ENCODE measurements at places on chromosomes 7 and 10.

DNA sequence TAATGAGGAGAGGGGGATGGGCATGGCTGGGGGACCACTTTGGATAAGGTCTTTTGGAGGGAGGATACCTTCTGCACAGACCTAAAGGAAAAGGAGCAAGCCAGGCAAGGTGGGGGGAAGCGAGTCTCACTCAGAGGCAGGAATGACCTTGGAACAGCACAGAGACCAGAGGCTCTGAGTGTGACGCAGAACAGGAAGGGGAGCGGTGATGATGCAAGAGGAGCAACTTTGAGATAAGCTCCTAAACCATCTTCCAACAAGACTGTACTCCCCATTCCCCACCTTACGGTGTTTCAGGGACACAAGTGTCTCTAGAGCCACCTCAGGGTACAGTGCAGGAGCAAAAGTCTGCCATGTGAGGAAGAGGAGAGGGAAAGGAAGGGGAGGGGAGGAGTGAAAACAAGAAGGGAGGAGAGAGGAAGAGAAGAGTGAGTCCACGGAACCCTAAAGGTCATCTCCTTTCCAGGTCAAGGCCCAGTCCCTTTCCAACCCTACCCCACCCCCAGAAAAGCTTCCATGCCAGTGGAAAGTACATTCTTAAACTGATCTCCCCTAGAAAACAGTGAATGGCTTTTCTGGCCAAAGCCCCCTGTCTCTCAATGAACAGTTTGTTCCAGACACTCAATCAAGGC is 54.1 kb downstream of the JAZF1 start:
- DNase-seq = no peak

- DNase-seq = no peak
Measured at GRCh38 chr7:134856091-134856490, 76.7 kb downstream of the CALD1 start.

GRCh38 chr10:113438652-113439051 is 114.2 kb upstream of the HABP2 start:
- DNase-seq = no peak

DNA sequence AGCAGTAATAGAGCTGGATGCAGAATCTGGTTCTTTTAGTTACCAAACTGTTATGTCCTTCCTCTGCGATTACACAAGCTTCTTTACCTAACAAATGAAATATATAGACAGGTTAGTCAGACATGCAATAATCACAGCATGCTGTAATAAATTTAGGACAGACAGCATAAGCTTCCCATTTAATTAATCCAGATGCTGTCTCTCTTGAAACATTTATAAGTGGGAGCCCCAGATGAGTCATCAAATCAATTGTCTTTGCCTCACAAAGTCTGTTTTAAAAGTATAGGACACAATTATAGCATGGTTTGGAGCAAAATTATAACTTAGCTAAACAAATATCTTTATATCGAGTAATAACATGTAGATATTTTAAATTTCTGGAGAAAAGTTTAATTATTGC is 1.6 kb downstream of the CDNF start:
- no peak for DNase-seq

GRCh38 chr10:3452173-3452626 is 279.6 kb upstream of the PITRM1 start:
- no peak for DNase-seq

GRCh38 chr10:58921421-58921855 is 255.0 kb upstream of the PHYHIPL start:
- DNase-seq = no peak

DNA sequence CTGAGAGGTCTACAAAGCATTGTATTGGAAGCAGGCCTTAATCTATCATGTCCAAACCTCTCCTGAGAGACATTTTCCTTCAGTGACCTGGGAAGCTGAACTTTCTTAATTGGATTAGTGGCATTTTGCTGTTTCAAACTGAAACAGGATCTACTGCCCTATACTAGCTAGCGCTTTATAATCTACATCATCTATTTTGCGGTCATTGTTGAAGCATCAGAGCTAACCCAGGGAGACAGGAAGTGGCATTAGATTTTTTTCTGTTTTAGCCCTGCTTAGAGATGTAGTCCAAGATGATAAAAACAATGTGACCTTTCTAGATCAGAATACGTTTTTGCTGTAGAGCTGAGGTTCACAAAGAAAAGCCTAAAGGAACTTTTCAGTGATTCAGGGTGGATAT is 147.4 kb upstream of the AGR3 start:
- no peak for DNase-seq

DNA sequence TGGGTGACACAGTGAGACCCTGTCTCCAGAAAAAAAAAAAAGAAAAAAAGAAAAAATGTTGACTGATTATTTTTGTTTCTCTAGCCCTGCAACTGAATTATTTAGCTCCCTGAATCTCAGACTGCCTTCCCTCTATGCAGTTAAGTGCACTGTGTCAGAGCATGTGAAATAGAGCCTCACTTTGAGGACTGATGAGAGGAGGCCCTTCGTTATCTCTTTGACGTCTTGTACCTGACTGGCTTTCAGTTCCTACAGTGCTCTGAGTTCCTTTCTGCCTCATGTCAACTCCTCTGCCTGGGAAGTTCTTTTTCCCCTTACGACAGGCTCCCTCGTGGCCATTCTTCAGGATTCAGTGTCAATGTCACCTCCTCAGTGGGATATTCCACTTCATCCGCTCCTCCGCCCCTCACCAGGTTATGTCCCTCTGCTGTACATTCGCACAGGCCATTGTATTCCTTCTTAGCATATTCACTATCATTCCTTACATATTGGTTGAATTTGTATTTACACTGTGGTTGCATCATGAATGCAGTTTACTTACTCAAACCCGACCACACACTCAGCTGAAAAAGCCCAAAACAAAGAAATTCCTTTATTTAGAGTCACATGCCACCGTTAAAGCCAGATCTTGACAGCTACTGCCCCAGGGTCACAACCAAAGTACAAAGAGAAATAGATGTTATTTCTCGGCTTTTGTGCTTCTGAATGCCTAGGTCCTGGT is 18.1 kb upstream of the CAMK2G start:
- DNase-seq = no peak

DNA sequence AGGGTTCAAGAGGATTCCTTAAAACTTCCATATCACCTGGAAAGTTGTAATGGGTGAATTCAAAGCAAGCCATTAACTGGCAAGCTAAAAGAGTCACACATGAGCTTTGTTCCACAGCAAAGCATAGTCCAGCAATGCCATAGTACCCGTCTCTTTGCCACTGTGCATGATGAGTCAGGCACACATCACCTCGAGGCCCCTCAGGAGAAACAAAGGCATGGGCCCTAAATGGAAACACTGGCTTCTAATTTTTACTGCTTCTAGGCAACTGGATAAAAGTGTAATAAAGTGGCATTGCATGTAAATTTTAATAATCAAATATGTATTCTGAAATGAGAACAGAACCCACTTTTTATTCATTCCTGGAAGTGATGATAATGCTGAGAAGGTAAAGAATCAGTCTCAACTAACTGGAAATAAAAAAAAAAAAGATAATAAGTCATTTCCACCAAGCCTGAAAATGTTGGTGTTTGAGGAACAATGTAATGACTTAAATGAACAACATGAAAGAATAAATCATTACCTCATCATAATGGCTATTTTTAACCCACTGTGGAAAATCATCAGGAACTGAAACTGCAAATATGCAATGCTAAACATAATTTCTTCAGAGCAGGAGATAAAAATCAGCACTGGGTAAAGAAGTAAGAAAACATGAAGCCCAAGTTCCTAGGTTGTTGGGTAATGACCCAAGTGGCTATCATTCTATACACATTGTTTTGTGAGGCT is 104.9 kb downstream of the CDK6 start:
- no peak for DNase-seq

DNA sequence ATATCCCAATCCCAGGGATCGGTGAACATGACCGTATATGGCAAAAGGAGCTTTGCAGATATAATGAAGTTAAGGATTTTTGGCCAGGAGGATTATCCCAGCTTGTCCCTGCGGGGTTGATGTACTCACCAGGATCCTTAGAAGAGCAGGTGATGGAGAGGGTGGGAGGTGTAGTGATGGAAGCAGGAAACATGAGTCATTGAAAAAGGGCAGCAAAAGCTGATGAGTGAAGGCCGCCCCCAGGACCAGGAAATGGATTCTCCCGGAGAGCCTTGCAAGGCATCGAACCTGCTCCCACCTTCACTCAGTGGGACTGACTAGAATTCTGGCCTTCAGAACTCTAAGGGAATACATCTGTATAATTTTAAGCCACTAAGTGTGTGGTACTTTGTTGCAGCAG is 5.2 kb upstream of the NUPR2 start:
- no peak for DNase-seq

DNA sequence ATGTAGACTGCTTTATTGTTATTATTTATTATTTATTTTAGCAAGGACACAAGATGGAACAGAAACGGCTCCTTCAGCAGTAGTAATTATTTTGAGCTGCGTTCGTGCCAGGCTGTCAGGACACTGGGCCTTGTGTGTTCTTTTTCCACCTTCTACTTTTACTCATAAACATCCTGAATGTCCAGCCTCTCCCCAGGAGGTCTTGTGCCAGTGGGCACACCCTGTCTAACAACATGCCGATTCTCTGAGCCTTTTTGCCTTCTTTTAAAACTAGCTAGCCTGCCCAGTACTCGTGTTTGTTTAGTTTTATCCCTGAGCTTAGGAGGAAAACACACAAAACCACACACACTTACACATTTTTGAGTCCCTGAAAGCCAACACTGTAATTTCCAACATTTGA is 1.2 kb downstream of the SCIN start:
- DNase-seq = no peak

- no peak for DNase-seq
Measured at GRCh38 chr7:41977151-41977651, 259.8 kb downstream of the GLI3 start.

DNA sequence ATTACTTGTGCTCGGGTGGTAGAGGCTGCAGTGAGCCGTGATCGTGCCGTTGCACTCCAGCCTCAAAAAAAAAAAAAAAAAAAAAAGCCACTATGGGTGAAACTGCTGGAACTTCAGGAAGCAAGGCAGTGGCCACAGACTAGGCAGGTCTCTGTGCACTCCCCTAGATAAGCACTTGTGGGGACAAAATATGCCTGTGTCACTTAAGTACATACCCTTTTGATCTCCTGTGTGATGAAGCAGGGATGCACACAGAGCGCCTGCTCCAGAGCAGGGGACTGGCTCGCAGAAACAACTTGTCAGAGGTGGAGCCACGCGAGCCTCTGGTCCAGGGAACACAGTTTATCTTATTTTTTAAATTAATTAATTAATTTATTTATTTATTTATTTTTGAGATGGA is 42.9 kb upstream of the PSAP start:
- no peak for DNase-seq

DNA sequence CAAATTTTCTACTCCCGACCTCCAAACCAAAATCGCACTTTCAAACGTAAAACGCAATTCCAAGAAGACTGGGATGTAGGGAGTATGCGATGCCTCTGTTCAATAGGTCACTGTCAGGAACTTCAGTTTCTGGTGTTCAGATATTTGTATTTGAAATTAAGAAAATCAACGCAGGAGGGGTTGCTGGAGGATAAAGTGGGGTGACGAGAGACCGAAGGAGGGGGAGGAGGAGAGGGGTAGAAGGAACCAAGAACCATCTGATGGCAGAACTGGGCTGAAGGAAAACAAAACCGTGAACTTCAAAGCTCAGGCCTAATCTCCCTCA is 293.8 kb upstream of the NFE2L3 start:
- DNase-seq = no peak

- DNase-seq = peak; percentile 9
Measured at GRCh38 chr10:8088504-8088903, 34.0 kb downstream of the GATA3 start.

- no peak for DNase-seq
Measured at GRCh38 chr10:16519250-16519907, 2.3 kb downstream of the C1QL3 start.

GRCh38 chr7:54738737-54739136 is 20.3 kb downstream of the SEC61G start:
- DNase-seq = no peak

DNA sequence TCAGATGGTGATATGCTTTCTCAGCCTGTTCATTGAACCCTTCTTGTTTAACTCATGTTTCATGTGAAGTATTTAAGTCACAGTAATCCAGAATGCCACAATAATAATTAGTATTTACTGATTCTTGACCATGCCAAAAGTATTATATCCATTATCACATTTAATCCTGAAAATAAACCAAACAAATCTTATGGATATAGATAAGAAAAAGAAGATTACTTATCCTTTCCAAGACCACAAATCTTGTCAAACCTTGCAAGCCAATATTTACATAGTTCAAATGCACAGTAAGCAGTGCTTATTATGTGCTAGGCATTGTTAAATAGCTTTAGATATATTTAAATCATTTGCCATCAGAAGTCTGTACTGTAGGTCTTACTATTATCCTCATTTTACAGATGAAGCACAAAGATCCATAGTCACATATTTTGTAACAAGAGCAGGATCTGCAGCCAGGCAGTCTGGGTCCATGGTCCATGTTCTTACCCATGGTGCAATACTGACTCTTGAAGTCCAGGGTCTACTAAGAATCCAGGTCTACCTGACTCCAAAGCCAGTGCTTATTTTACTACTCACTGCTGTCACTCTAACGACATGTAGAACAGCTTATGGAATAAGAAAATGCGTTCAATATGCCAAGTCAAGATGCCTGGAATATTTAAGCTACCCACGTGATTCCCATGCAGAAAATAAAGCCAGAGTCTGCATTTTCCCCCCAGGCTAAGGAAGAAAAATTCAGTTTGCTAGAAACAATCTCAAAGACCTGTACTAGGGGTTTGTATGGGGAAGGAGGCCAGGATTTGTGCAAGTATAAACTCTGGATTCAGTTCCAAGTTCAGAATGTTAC is 984.8 kb upstream of the LRRTM3 start:
- DNase-seq = no peak

DNA sequence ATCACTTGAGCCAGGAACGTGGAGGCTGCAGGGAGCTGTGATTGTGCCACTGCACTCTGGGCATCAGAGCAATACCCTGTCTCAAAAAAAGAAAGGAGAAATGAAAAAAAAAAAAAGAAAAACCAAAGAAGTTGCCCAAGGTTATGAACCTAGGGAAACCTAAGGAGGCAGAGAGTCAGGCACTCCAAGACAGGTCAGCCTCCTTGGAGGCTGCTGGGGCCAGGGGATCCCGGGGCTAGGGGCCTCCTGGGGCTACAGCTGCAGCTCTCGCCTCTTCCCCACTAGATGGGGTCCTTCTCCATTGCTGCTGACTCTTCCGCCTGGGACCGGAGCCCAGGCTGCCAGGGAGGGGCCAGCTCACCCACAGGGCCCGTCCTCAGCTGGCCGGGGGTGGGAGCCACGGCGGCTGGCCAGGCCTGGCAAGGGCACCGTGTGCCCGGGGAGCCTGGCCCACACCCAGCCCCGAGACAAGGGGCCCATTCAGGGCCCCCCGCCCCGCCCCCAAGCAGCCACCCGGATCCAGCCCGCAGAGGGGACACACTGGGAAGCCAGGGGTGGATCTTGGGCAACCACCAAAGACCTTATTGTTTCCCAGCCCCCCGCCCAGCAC is 1.7 kb upstream of the SPACDR start:
- DNase-seq = no peak

- no peak for DNase-seq
Measured at GRCh38 chr10:84537447-84537931, 209.1 kb downstream of the CCSER2 start.

DNA sequence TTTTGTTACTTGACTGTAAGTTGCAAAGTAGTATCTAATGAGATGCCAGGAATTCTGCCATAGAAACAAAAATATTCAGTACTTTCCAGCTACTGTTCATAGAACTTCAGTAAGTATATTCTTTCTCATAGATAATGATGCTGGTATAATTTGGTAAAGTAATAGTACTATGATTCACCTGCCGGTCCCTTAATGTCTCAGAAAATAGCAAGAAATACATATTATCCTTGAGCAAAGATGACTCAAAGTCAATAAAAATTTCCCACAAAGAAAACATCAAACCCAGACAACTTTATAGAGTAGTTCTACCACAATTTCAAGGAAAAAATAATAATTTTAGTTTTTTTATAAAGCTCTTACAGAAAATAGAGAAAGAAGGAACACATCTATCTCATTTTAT is 105.4 kb downstream of the EPDR1 start:
- DNase-seq = no peak

All from stimulated activated CD8-positive, alpha-beta memory T cell treated with anti-CD3 and anti-CD28 coated beads, Interleukin-12 subunit alpha, Interleukin-12 subunit beta, amount 100 ng/mL, for 1 hour (primary cell).